ENCODE measurements at places on chromosomes 6 and 20.

DNA sequence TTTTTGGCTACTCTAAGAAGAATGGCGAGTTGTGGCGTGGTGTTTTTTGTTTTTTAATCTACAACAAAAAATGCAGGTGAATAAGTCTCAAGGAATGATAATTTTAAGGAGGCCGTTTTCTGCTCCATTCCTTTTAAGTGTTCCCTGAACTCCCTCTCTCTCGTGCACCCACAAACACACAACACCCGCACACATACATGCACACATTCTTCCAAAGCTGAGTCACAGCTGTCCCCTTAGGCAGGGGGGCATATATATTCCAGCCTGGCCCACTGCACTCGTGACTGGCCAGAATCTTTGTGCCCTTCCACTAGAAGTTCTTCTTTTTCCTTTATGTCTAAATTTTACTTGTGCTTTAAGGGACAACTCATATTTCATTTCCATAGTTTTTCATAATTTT is 405.7 kb downstream of the LMBRD1 start:
- no peak for DNase-seq

DNA sequence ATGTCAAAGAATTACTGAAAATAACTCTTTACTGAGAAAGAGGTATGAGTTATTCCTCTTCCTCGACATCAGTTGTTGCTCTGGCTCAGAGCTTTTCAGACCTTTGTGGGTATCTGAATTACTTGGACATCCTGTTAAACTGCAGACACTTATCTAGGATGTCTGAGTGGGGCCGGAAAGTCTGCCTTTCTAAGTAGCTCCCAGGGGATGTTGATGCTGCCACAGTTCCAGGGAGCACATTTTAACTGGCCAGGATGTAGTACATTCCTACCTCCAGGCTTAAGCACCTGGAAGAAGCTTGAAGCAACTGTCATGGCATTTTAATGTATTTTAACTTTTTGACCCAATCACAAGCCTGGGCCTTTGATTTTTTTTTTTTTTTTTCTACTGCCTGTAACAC is 265.8 kb upstream of the PLCB4 start:
- DNase-seq, result no peak

DNA sequence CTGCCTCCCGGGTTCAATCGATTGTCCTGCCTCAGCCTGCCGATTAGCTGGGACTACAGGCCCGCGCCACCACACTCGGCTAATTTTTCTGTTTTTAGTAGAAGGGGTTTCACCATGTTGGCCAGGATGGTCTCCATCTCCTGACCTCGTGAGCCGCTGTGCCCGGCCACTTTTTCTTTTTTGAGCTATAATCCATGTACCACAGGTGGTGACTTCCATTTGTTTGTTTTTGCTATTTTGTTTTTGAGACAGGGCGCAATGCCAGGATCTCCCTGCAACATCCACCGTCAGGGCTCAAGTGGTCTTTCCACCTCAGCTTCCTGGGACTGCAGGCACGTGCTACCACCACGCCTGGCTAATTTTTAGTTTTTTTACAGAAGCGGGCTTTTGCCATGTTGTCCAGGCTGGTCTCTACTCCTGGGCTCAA is 8.5 kb downstream of the HSPA1B start:
- no peak for DNase-seq

DNA sequence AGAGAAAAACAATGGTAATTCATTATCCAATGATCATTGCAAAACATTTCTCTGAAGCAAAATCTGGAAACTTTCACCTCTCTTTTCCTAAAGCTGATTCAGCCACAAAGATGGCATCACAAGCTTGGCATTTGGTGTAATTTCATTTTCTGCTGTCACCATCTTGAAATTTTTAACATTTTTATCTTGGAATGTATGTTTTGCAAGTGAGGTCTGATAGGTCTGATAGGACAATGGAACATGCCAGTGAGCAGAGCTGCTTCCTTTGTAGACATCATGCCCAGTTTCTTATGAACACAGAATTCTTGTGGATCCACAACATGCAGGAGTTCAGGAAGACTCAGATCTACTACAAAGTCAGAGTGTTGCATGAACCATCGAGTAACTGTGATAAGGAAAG is 969.6 kb downstream of the EYS start:
- DNase-seq, result no peak

- DNase-seq, result no peak
Observed at GRCh38 chr6:54244430-54244829, 63.8 kb upstream of the TINAG start.

- DNase-seq, result no peak
Observed at GRCh38 chr20:63923651-63924050, 28.7 kb downstream of the DNAJC5 start.

GRCh38 chr6:119110601-119111548 is 32.4 kb upstream of the FAM184A start:
- no peak for DNase-seq

- DNase-seq, result no peak
Observed at GRCh38 chr6:27888566-27888965, 23.6 kb downstream of the OR2B2 start.

- DNase-seq, result no peak
Observed at GRCh38 chr6:99841297-99841696, 152.7 kb downstream of the MCHR2 start.

DNA sequence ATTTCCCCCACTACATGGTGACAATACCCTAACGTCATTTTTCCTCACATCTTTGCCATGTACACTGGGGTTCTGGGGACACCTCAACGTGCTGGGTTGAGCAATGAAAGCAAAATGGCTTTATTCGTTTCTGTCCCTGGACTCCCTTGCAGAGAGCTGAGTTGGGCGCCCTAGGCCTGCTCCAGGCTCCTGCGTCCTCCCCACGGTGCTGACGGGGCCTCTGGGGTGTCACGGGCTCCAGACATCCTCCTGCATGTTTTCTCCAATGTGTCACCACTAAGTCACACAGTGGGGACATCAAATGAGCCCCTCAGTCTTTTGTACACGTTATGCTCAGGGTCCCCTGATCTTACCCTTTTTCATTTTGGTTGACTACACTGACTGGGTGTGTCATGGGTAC is 99.8 kb downstream of the TTLL2 start:
- DNase-seq, result no peak

GRCh38 chr6:15465212-15465611 is 197.6 kb downstream of the DTNBP1 start:
- no peak for DNase-seq

DNA sequence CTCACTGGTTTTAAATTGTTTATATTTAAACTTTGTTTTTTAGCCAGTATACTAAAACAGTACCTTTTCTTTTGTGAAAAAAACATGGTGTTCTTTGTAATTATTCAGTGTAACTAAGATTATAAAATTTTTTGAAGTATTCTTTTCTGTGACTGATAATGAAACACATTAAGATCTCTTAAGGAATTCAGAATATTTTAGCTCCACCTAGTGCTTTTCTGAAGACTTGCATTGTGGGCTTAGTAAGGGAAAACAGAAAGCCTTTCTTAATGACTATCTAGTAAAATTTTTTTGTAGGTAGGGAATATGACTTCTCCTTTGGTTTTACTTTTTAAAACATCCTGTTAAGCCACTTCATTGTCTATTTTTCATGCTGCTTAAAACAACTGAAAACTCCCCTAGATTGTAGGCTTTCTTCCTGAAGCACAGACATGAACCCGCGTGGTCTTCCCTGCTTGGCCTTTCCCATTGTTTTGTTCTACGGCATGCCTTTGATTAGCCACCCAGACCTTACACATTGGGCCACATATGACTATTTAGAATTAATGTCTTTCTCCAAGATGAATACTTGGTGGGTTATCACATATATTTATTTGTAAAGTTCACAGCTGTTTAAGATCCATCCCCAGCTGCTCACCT is 72.1 kb downstream of the AFDN start:
- DNase-seq, result no peak
